Stimulated activated CD4-positive, alpha-beta T cell treated with anti-CD3 and anti-CD28 coated beads, TNF-alpha, amount 100 ng/mL, for 4 hours (primary cell): ENCODE measurements at places on chromosomes 7 and 10.

DNA sequence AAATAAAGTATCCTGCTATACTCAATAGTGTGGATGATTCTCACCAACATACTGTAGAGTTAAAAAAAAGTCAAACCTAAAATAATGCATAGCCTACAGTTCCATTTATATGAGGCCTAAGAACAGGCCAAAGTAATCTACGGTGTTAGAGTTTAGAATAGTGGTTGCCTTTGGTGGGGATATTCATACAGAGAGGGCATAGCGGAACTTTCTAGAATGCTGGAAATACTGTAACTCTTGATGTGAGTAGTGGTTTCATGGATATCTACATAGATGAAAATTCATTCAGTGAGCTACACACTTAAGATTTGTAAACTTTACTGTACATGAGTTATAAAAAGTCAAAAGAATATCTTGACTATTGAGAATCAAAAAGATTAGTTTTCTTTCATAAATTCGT is 349.9 kb upstream of the NFE2L3 start:
- no peak for DNase-seq

DNA sequence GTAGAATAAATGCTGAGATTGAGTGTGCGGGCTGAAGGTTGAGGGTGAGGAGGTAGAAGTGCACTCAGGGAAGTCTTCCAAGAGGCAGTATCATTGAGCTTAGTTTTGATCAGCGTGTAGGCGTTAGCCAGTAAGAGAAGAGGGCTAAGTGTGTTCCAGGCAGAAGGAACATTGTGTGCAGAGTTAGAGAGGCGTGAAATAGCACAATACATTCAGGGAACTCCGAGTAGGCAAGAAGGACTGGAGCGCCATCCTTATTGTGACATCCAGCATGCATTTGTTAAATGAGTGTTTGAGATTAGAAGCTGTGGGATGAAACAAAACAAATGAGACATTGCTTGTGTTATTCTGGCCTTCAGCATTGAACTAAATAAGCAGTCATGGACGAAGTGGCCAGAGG is 140.9 kb upstream of the MKLN1 start:
- no peak for DNase-seq

- no peak for DNase-seq
Observed at GRCh38 chr10:11602919-11603523, 8.4 kb downstream of the USP6NL start.

DNA sequence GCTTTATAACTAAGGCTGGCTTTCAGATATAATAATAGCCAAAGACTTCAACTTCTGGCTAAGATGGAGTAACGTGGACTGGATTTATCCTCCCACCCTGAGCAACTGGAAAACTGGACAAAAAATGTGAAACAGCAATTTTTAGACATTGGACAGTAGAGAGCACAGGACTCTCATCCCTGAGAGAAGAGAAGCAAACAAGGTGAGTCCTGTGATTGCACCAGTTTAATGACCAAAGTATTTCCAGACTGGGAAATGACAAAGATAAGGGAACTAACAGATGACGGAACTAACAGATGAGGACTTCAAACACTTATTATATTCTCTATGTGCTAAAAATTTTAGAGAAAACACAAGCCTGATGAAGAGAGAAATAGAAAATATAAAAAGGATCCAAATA is 175.7 kb upstream of the SLC25A13 start:
- DNase-seq = no peak

DNA sequence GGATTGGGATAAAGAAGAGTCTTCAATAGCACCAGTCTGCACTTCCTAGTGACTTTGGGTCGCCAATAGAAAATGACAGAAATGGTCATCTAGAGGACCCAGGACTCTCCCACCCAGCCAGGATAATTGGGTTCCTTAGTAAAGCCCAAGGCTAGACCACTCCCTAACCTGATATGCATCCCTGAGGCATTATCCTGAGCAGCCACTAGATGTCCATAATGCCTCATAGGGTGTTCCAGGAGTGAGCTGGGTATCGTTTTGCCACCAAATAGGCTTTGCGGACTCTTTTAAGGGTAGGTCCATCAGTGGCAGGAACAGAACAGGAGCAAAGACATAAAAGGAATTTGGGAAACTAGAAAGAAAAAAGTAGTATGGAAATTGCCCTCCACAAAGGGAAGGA is 4.5 kb upstream of the LRRC4 start:
- DNase-seq = no peak

DNA sequence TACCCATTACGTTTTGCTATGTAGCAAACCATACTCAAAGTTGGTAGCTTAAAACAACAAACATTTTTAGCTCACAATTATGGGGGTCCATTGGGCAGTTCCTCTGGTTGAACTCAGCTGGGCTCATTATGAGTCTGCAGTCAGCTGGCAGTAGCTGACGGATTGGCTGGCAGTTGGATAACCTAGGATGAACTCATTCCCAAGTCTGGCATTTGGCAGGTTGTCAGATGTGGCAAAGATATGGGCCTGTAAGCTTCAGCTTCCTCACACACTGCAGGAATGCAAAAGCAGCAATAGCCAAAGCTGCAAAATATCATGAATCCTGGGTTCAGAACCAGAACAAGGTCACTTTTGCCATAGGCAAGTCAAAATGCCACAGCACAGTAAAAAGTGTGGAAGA is 412.2 kb upstream of the SORCS1 start:
- DNase-seq = no peak

DNA sequence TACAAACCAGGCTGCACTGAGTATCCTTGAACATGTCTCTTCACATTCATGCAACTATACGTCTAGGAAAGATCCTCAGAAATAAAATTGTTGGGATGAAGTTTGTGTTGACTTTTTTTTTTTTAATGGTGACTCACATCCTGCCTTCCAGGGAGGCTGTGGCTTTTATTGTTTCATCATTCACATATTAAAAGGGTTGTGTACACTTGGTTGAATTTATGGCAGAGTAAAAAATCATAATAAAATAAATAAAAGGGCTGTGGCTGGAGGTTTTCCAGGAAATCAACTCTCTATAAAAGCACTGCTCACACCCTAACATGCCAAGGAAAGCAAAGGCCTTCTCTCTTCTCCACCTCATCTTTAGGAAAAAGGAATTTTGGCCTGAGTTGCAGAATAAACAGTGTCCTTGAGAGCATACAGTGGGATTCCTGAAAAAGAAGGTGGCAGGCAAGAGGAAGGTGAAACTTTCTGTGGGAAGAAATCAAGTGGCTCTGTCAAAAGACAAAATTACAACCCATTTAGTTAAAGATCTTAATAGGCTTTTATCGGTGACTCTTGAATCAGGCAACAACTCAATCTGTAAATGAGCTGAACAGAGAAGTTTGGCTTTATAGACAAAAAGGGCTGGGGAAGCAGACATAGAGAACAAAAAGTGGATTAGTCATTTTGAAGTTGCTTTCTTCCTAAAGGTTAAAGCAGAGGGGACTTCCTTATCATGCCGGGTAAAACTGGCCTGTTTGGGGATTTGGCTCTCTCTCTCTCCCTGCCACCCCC is 41.6 kb upstream of the FHIP2A start:
- no peak for DNase-seq

- no peak for DNase-seq
Observed at GRCh38 chr7:107661081-107661864, 645 bp downstream of the SLC26A4 start.

- DNase-seq = no peak
Observed at GRCh38 chr10:84292502-84292901, 35.9 kb upstream of the CCSER2 start.

DNA sequence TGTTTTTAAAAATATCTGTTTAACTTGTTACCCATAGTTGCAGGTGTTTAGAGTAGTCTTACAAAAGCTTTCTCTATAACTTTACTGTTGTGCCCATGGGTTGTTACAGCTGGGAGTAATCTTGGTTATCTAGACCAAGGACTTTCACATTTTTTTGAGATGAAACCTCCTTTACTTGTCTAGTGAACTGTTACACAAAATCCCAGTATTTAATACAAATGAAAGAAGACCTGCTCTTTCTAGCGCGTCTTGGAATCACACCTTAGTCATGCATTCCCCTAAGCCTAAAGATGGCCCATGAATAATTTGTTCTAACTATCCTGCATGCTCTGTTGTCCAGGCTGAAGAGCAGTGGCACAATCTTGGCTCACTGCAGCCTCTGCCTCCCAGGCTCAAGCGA is 38.0 kb downstream of the CSGALNACT2 start:
- no peak for DNase-seq

- DNase-seq = no peak
Observed at GRCh38 chr10:129102906-129103693, 363.9 kb upstream of the MGMT start.

GRCh38 chr10:1524540-1524939 is 212.8 kb downstream of the ADARB2 start:
- DNase-seq = no peak

DNA sequence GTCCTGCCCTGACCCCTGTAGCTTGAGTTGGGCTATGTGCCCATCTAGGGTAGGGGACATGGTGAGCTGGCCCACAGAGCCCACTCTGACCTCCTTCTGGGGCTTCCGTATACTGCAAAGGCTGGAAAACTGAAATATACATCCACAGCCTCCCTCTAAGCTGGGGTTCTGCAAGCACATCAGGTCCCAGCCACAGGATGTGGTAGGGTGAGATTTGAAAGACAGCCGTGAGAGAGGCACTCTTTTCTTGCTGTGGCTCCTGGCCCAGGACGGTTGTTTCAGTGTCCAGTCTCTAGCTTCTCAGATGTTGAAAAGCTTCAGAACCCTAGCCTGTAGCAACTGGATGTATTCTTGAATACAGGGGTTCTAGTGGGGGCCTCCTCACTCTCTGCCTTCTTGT is 60.1 kb upstream of the ADRB1 start:
- no peak for DNase-seq

- no peak for DNase-seq
Observed at GRCh38 chr10:88858491-88858890, 6.8 kb upstream of the ANKRD22 start.

DNA sequence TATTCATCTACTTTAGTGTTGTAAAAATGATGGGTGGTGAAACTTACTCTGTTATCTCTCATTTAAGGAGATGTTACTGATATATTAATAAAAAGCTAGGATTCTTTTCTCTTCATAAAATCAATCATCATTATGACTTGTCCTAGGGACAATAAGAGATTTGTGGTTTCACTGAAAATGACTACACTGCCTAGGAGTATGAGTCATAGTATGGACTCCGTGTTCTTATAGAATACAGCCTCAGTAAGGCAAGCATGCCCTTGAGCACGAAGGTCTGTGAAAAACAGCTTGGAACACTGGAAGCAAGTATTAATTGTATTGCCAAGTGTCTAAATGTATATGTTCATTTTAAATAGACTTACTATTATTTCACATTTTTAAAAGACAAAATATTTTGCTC is 749.2 kb upstream of the PCDH15 start:
- DNase-seq = no peak

GRCh38 chr10:48536156-48536500 is 68.7 kb downstream of the ARHGAP22 start:
- no peak for DNase-seq

DNA sequence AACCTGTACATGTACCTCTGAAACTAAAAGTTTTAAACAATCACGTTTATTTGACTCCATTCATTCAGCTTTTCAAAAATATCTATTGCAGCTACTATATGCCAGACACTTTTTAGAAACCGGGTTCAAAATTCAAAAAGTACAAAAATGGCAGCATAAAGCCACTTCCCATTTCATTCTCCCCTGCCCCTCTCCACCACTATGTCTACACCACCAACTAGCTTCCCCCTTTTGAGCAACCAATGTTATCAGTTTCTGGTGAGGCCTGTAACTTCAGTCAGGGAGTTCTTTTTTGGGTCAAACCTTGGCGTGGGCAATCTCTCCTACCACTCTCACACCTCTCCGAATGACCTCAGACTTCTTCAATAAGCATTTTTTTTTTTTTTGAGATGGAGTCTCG is 11.5 kb upstream of the HHEX start:
- no peak for DNase-seq

- DNase-seq = no peak
Observed at GRCh38 chr10:92747600-92747999, 57.8 kb downstream of the HHEX start.

DNA sequence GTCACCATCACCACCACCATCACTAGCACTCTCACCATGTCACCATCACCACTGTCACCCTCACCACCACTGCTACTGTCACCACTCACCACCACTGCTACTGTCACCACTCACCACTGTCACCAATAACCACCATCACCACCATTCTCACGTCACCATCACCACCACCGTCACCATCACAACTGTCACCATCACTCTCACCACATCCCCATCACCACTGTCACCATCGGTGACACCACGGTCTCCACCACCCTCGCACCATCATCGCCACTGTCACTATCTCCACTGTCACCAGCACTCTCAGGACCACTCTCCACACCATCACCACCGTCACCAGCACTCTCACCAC is 130.4 kb downstream of the MAD1L1 start:
- DNase-seq = no peak

DNA sequence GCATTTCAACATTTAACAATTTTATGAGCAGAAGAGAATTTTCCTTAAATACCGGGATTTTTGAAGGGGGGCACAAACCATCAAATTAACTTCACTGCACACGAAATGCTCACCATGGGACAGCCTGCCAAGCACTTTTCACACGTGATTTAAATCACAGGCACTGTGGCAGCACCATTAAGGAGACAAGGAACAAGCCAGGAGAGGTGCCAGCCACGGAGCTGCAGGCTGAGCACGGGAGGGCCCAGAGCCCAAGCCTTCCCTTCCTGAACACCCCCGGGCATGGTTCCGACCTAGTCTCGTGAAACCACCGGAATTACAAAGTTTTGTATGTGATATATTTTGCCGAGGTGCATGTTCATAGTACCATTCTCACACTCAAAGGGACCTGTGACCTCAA is 13.4 kb downstream of the PITRM1 start:
- no peak for DNase-seq

- no peak for DNase-seq
Observed at GRCh38 chr7:77205706-77206105, 6.1 kb upstream of the FGL2 start.

DNA sequence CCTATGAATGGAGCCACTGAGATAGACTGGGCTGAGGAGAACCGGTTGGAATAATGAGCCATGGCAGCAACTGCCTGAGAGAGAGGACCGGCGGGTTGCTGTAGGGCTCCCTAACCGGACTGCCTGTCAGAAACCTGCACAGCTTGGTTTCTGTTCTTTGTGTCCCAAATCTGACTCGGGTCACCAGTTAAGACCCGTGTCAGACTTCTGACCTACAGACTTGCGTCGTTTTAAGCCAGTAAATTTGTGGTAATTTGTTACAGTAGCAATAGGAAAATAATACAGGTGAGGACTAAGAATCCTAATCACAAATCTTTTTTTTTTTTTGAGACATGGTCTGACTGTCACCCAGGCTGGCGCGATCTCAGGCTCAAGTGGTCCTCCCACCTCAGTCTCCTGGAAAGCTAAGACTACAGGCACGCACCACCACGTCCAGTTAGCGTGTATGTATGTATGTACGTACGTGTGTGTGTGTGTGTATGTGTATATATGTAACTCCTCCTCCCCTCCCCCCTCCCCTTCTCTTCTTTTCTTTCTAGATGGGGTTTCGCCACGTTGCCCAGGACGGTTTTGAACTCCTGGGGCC is 672 bp upstream of the DDX56 start:
- DNase-seq = no peak
